Mesendoderm (in vitro differentiated cells): ENCODE measurements at places on chromosomes 5 and 9.

GRCh38 chr9:131330814-131331600 lies 41.5 kb downstream of the PLPP7 start:
- peak; percentile 99 for DNase-seq

GRCh38 chr5:103290846-103291245 lies 32.3 kb downstream of the MACIR start:
- no peak for DNase-seq

GRCh38 chr5:107396351-107396690 lies 274.4 kb downstream of the EFNA5 start:
- no peak for DNase-seq

DNA sequence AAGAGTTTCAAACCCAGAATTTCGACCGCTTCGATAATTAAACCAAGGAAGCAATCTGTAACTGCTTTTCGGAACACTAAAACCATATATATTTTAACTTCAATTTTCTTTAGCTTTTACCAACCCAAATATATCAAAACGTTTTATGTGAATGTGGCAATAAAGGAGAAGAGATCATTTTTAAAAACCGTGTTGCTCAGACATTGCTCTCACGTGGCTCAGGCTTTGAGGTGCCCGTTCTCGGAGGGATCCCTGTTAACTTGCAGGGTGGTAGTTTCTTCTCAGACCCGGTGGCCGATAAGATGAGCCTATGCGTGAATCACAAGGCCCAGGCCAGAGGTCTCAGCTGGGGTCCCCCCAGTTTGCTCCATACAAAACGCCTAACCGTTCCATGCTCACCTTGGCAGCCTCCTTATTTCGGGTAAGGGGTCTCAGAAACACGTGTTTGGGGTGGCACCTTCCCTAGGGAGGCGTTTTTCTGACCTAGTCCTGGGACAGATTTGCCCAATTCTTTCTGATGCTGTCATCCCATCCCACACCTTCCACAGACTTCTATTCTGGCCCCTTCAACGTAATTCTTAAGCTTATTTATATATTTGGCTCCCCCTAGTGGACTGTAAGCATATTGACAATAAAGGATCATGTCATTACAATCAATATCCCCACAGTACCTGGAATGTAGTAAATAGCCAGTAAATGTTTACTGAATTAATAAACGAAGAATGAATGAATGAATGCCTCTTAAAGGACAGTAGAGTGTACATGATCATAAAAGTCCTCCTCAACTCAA lies 48.1 kb downstream of the THBS4 start:
- peak; percentile 82 for DNase-seq

DNA sequence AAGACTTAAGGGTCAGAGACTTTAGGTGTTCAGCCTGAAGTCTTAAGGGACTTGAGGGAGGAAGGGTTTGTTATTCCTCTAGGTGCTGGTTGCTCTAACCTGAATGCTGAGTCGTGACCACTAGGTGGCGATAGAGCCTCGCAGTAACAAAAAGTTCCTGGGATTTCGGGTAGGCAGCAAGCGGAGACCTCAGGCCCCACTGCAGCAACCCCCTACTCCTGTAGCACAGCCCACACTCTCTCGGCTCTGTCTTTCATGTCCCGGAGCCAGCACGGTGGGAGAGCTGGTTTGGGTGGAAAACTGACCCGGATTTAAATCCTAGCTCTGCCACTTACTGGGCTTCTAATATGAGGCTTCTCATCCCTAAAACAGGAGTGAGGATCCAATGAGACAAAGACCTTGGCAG lies 100.3 kb upstream of the PANK3 start:
- peak; percentile 91 for DNase-seq

DNA sequence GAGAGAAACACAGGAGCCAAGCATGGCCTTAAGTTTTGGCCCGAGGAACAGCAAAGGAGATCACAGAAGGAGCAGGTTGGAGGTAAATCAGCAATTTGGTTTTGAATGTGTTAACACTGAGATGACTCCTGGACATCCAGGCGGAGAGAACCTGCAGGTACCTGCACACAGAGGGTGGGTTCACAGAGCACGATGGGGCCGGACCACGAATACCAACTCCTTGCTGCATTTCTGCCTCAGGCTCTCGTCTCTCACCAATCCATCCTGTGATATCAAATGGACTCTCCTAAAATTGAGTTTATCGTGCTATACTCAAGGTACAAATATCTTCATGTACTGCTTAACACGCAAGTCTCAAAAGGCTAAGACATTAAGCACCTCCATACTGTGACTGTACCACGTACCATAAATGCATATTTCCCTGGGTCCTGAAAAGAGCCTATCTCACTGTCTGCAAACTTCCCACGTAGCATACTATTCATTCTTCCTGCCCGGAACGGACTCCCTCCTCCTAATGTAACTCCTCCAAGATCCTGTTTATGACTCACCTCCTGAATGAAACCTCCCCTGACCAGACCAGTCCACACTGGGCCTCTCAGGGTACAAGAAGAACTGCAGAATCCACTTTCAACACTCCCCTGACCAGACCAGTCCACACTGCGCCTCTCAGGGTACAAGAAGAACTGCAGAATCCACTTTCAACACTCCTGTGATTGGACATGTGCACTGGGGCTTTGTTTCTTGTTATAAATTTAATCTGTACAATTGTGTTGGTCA lies 380.8 kb upstream of the RFX3 start:
- DNase-seq, result peak; percentile 18

GRCh38 chr5:54221135-54221534 lies 89.2 kb downstream of the ARL15 start:
- no peak for DNase-seq

DNA sequence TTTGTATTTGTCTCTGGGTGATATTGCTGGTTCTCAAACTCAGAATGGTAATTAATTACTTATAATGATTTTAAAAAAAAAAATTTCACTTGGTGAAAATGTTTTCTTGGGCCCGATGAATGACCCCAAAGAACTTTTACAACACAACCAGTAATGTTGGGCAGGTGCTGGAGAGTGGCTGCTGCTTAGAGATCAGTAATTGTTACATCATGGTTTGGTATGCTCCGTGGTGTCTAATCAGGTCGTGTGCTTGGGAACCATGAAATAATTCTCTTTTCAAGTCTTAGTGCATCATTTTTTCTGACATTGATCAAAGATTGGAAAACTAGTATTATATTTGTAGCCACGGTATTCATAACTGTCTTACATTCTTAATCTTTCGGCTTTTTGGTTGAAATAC lies 29.3 kb downstream of the PCBD2 start:
- DNase-seq, result no peak

- DNase-seq, result no peak
These were observed 458.6 kb upstream of the PAPPA start for GRCh38 chr9:115694991-115695390.

- DNase-seq, result no peak
These were observed 12.7 kb upstream of the SVEP1 start for GRCh38 chr9:110592044-110592830.

DNA sequence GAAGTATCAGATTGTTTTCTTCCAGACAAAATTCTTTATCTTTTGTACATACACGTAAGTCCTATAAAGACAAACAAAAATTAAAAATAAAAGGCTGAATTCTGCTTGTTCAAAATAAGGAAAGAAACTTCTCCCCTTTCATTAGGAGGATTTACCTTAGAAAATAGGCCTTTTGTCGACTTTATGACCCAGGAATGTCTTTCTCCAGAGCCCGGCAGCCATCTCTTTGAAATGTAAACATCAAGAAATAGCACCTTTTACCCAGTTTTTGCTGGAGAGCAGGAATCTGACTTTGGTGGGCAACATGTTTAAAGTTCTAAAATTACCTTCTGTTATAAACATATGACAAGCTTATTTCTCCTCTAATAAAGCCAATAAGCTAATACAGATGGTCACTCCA lies 373.0 kb upstream of the FTMT start:
- DNase-seq, result peak; percentile 17

- peak; percentile 68 for DNase-seq
These were observed 259.4 kb downstream of the CRB2 start for GRCh38 chr9:123615381-123615780.

DNA sequence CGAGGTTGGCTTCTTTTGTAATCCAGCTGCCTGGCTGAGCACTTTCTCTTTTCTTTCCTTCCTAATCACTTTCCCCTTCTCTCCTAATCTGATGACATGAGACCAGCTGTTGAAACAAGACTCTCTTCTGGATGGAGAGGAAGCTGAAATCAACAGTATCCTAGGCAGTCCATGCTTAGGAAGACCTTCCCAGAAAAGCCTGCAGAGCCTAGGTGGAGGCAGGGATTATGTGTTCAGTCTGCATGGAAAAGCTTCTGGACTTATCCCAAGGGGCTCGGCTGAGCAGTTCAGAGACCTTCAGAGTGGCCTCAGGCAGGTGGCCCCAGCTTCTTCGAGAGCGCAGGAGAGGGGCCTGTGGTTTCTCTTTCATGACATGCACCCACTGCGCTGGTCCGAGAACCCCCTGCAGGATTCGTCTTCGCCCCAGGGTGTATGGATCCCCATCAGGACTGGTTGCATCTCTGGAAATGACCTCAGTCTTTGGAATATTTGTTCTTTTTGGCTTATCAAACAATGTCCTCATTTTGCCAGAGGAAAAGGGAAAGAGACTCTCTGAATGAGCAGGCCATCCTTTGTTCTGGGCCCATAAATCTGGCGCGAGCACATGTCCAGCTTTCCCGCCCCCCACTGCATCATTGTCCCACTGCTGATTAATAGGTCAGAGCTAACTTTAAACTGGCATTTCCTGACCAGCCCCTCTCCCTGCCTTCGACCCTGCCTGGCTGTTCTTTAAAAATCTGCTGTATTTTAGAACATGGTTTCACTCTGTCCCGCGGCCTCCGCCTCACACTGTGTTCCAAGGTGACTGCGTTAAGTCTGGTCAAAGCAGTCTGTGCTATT lies 177.9 kb upstream of the KLF4 start:
- DNase-seq, result no peak

- DNase-seq, result peak; percentile 75
These were observed 39.4 kb upstream of the MAP1B start for GRCh38 chr5:72067682-72068470.

- DNase-seq, result peak; percentile 49
These were observed 431 bp downstream of the BNC2 start for GRCh38 chr9:16869882-16870595.

GRCh38 chr5:143245929-143246561 lies 157.4 kb downstream of the NR3C1 start:
- no peak for DNase-seq

GRCh38 chr9:137070906-137071275 lies 534 bp upstream of the SAPCD2 start:
- no peak for DNase-seq

- DNase-seq, result no peak
These were observed 70.9 kb downstream of the PTTG1 start for GRCh38 chr5:160492565-160492964.

- DNase-seq, result no peak
These were observed 566.0 kb upstream of the CDH18 start for GRCh38 chr5:20554001-20554400.

GRCh38 chr5:170361116-170361515 lies 28.1 kb downstream of the KCNMB1 start:
- no peak for DNase-seq

DNA sequence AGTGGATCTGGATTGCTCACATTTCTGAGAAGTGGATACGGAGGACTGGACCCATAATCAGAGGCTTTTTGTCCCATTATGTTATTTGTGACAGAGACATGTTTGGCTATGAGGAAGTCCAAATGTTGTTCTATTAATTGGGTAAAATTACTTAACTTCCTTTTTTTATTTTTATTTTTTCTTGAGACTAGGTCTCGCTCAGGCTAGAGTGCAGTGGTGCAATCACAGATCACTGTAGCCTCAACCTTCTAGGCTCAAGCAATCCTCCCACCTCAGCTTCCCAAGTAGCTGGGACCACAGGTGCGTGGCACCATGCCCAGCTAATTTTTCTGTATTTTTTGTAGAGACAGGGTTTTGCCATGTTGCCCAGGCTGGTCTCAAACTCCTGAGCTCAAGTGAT lies 11.9 kb upstream of the PGGT1B start:
- DNase-seq, result no peak

- DNase-seq, result no peak
These were observed 15.3 kb upstream of the NOL6 start for GRCh38 chr9:33489066-33489465.

GRCh38 chr5:181241393-181241975 lies 2.2 kb downstream of the RACK1 start:
- peak; percentile 56 for DNase-seq

DNA sequence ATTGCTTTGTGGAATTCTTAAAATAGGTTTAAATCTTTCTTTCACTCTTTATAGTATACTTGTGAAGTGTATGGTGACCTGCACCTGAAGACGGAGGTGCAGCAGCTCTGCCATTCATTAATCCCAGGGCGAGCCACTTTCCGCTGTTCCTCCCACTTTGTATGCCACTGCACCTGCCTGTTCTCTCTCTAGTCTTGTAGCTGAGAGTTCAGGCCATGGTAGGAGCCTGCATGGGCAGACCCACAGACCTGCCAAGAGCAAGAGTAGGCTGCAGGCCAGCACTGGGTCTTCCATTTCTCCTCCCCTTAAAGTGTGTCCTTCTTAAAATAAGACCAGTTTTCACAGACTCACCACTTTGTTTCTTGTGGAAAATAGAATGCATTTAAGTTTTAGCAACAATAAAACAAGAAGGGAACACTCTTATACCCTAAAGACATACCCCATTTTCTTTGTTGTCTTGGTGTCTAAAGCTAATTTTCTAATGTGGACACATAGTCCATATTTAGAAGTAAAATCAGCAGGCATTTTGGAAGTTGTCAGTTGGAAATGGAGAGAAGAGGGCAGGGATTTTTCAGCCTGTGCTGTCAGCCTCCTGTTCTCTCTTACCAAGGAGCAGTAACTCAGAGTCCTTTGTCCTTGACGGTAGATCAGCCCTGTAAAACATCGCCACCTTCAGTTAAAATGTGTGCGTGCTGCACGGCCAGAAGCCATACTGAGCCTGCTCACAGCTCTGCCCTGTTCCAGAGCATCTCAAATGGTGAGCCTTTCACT lies 103.2 kb downstream of the SNCAIP start:
- peak; percentile 84 for DNase-seq

DNA sequence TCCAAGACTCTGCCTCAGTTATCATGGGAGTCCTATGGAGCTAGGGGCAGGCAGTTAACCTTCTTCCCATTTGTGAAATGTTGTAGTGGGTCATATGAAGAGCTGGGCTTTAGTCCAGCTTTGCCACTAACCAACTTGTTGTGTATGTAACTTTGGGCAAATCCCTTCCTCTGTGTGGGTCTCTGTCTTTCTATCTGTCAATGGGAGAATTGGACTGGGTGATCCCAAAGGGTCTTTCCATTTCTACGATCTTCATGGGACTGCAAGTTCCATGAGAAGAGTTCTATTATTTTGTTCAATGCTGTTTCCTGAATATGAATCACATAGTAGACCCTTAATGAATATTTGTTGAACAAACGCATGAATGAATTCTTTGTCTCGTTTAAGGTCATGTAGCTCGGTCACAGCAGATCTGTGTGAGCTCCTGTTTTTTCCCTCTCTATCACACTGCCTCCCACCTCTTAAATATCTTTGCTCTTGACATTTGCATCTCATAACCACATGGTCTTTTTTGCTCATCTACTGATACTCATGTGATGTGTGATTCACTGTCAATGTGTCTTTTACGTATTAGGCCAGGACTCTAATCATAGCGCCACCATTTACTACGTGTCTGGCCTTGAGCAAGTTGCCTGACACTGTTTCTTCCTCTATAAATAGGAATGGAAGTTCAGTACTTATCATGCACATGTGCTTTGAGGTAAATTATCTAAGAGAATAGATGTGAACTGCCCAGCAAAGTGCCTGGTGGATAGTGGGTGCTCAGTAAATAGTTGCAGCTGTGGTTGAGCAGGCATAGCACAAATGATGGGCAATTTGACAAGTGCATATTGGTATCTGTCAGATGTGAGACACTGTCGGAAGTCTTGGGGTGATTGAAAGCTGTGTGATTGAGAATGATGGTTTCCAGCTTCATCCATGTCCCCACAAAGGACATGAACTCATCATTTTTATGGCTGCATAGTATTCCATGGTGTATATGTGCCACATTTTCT lies 37.4 kb downstream of the PTTG1 start:
- DNase-seq, result no peak

GRCh38 chr9:102631559-102631958 lies 363.6 kb upstream of the CYLC2 start:
- peak; percentile 53 for DNase-seq
